ACHN (cell line): ENCODE measurements at places on chromosomes 3 and 15.

DNA sequence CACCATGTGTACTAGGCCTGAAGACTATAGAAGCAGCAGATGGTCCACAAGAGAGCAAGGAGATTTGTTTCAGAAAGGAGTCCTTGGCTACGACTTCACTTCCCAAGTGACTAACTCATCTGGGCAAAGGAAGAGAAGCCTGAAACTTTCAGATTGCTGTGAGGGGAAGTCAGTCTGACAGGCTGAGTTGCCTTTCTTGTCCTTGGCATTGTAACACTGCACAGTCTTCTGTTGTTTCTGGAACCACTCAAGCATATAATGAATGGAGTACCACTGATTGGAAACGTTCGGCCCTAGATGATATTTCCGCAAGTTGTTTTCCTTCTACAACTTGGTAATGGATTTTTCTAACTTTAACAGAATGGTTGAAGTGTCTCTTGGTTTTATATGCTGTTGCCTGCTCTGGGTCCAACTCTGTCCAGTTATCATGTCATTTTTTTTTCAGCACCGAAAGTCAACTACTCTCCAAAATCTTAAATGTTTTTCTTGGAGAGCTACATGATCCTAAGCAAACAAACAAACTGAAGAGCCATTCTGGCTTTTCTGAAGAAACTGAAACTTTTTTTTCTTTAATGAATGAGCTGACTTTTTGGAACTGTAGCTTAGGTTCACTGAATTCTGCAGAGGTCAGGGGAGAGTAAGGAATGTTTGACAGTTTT, 685.7 kb downstream of the MECOM start:
- DNase-seq: no peak

DNA sequence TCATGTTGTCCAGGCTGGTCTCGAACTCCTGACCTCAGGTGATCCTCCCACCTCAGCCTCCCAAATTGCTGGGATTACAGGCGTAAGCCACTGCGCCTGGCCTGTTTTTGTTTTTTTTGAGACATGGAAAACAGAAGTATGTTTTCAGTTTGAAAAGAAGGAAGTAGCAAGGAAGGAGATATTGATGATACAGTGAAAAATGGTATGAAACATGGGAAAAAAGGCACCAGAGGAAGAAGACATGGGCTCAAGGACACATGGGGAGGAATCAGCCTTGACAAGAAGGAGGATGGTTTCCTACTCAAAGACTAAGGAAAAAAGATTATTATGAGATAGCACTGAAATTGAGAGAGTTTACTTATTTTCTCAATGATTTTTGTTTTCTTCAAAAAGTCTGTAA, 30.7 kb downstream of the FMN1 start:
- no peak for DNase-seq

GRCh38 chr3:87900061-87900460, 158.7 kb downstream of the CGGBP1 start:
- peak; percentile 16 for DNase-seq

GRCh38 chr3:66497288-66497984, 3.4 kb downstream of the LRIG1 start:
- no peak for DNase-seq

- no peak for DNase-seq
Measured at GRCh38 chr3:181431748-181432147, 280.0 kb upstream of the SOX2 start.

DNA sequence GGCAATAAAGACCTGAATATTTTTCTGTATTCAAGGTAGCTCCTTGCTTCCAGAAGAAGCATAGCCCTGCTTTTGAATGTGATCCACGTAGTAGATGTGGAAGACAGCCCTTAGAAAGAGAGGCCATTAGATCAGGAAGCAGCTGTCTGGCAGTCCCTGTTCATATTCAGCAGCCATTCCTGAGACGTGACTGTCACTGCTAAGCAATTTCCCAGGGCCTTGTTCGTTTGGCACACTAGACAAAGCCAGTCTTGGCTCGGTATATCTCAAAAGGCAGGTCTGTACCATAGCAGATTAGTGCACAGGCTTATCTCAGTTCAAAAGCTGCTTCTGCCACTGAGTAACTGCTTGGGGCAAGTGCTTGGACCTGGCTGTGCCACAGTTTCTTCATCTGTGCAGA, 287.8 kb upstream of the MCTP2 start:
- no peak for DNase-seq

GRCh38 chr3:18098960-18099587, 326.1 kb downstream of the SATB1 start:
- DNase-seq: peak; percentile 90

DNA sequence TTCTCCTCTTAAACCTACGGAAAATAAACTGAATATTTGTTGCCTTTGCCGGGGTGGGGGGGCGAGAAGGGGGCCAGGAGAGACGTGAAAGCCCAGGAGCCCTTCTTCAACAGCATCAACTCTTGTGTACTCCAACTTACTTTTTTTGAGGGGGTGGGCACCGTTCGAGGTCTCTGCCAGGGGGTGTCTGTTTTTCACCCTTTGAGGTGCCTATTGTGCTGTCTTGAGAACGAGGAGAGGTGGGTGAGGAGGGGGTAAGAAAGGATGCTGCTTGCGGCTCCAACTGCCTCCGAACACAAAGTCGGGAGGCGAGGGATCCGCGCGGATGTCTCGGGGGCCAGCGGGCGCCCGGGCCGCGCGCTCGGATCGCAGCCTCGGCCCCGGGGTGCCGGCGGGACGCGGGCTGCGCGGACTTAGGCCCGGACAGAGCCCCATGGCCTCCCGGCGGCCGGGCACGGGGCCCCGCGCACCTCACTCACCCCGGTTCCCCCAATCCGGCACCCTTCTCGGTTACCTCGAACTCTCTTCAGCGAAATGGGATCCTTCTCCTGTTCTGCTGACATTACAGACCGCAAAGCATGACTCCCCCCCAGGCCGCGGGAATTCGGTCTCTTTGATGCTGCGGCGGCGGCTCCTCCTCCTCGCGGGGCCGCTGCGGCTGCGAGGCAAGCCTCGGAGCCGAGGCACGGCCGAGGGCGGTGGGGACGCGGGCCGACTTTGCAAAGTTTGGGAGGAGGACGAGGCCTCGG, 650 bp downstream of the PYGO1 start:
- DNase-seq: peak; percentile 55

- no peak for DNase-seq
Measured at GRCh38 chr15:90423801-90424319, 35.8 kb downstream of the IQGAP1 start.

DNA sequence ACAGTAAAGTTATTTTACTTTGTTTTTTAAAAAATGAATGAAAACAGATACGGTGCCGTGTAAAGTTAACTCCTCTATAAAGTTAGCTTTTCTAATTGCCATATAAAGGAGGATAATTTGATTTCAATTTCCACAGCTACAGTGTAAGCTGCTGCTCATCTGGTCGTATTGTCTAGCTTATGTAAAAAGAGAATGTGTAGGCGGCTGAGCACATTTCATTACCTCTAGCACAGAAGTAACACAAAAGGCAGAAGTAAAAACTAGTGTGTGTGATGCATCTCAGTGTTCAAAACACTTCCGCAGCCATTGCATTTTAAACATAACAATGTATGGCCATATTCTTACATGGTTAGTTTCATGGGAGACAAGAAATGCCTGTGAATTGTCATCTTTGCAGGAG, 105.0 kb upstream of the P2RY1 start:
- DNase-seq: no peak

- no peak for DNase-seq
Measured at GRCh38 chr15:63902671-63903035, 68.9 kb upstream of the HERC1 start.

GRCh38 chr3:178059836-178060235, 476.4 kb upstream of the KCNMB2 start:
- DNase-seq: peak; percentile 56

GRCh38 chr15:99101501-99101900, 3.4 kb upstream of the SYNM start:
- no peak for DNase-seq

DNA sequence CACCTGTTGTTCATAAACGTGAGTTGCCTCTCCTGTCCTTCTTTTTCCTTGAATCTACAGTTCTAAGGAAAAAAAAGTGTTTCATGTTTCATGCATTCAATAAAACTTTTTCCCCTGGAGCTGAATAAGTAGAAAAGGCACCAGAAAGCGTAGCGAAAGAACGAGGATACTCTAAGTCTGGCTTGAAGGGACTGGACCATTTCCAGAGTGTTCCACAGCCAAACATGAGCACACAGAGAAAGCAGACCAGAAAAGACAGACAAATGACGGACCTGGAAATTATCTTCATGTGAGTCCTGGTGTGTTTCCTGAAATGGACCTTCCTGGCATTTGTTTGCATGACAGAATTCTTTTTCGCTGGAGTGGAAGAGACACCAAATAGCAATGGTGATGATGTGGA, 204.7 kb downstream of the SV2B start:
- DNase-seq: no peak

GRCh38 chr3:13201851-13202250, 128.6 kb upstream of the IQSEC1 start:
- DNase-seq: no peak

GRCh38 chr3:8650583-8651416, 6.2 kb upstream of the SSUH2 start:
- DNase-seq: no peak

- DNase-seq: no peak
Measured at GRCh38 chr3:185470323-185470722, 28.5 kb downstream of the TMEM41A start.

GRCh38 chr3:26236531-26236930, 386.0 kb upstream of the LRRC3B start:
- no peak for DNase-seq

DNA sequence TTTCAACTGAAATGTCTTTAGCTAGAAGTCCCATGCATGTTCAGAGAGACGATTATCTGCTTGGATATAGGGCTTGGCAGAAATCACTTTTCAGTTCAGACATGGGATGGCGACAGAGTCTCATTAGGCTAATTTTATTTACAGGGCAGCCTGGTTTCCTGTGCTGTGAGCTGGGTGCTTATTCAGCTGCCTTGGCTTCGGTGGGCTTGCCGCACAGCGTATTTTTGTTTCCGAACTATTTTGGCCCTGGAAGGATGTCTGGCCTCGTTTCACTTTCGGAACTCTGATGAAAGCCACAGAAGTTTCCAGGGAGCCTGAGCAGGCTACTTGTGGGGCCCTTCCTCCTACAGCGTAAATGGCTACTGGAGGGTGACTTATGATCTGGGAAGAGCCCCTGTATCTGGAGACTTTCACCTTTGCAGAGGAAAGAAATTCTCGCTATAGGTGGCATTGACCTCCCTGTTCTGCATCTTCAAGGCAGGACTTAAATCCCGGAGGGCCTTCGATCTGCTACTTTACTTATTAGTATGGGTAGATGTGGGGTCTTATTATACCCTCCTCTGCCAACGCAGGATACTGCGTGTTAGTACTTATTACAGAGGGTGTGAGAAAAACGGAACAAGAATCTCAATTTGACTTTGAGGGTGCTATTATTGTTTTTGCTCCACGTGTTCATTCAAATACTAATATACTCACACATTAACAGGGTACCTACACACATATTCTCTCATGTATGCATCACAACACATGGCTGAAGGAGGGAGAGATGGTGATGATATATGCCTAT, 364.0 kb upstream of the RBMS3 start:
- peak; percentile 81 for DNase-seq

DNA sequence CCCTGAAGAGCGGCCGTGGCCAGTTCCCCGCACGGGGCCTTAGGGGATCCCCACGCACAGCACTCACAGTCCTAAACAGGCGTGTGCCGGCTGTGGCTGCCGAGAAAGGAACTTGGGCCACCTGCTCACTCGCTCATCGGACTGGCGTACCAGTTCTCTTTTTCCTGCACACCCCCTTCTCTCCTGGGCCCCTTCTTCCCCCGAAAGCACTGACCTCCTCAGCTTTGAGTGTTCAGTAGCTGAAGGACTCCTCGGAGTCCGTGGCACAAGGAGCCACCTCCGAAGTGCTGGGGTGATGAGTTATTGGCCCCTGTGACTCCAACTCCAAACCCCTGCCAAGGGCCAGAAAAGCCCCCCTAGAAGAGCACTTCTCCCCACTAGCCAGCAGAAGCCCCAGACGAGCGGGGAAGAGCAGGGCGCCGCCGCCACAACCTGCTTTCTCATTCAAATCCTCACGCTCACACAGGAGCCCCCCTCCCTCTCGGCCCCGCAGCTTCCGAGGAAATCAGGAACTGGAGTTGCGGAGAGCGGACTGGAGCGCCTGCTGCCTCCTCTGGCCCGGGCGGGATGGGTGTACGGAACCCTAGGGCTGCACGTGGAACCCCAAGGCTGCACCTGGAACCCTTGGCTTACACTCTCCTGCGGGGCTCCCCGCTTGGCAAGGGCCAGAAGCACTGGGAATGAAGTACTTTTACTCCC, at the start of gene PLCH1:
PLCH1 (minus strand) TSS at position 446 of the 699 bp plus-strand sequence. CDS start 40,847 bp downstream, outside the sequence.
- DNase-seq: peak; percentile 83

- DNase-seq: peak; percentile 33
Measured at GRCh38 chr3:37262816-37263393, 88.5 kb upstream of the LRRFIP2 start.

- no peak for DNase-seq
Measured at GRCh38 chr3:40720863-40721262, 196.1 kb downstream of the ZNF621 start.

DNA sequence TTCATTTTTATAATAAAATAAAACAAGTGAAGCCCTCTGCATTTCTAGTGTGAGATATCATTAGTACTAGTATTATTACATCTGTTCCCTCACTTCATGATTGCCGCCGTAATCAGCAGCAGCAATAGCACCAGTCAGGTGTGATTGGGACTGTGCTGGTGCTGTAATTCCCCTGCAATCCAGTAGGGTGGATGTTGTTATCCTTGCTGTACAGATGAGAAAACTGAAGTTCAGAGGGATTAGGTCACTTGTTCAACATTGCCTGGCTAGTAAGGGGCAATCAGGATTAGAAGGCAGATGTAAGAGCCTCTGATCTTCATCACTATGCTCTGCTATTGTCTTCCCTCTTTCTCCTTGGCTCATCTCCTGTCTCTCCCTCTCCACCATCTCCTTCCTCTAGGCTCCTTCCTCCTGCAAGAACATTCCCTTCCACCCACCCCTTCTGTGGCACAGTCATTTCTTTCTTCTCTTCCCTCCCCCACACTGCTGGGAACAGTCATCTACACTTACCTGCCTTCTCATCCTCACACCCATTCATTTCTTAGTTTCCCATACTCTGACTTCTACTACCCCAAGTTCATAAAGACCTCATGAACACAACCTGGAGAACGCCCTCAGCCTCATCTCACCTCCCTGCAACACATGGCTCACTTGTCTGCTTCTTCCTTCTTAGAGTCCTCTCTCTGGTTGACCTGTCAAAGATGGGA, 29.7 kb downstream of the CRYGS start:
- DNase-seq: peak; percentile 16

- DNase-seq: no peak
Measured at GRCh38 chr15:65209701-65210643, 1.3 kb downstream of the CILP start.

GRCh38 chr3:138740072-138740471, 94.7 kb downstream of the PIK3CB start:
- no peak for DNase-seq

DNA sequence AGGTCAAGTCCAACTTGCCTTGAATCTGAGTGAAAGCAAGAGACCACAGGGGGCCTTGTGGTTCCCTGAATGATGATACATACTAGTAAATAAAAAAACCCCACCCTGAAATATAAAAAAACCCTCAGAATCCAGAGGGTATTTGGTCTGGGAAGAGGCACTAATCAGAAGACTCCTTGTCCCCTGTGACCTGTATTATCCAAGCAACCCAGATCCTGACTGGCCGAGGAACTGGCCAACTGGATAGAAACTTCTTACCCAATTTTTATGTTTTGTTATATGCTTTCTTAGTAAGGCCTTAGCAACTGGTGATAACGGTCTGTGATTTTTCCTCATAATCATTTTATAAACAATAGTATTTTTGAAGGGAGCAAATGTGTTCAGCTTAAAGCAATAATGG, 17.5 kb downstream of the ABI3BP start:
- no peak for DNase-seq
